ENCODE measurements at places on chromosomes 3 and 15.

- DNase-seq = no peak
Observed at GRCh38 chr3:151303751-151304150, 12.9 kb downstream of the GPR87 start.

DNA sequence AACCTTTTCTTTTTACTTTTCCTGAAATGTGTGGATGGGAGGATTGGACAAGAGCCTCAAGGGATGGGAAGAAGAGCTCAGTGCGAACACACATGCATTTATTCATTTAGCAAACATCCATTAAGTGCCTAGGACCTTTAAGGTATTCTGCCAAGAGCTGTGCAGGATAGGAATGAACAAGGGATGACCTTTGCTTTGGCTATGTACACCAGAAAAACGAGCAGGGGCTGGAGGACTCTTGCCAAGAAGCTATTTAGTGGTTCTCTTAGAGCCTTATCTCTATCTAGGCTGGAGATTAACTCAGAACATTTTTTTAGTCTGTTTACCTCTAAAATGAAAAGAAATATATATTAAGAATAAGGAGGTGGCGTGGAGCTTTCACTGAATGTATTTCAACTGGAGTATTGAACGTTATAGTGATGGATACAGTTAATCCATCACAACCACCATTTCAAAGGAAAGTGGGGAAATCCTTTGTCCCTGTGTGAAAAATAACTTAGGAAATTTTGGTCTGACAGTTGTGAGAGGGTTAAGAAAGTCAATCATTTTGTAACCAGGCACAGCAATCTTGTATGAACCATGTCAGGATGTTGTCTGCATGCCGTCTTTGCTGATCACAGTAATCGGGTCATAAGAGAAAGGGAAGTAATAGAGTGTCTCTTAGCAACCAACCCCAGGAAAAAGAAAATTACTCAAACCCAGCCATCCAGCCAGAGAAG is 279.0 kb downstream of the LPP start:
- DNase-seq = no peak

DNA sequence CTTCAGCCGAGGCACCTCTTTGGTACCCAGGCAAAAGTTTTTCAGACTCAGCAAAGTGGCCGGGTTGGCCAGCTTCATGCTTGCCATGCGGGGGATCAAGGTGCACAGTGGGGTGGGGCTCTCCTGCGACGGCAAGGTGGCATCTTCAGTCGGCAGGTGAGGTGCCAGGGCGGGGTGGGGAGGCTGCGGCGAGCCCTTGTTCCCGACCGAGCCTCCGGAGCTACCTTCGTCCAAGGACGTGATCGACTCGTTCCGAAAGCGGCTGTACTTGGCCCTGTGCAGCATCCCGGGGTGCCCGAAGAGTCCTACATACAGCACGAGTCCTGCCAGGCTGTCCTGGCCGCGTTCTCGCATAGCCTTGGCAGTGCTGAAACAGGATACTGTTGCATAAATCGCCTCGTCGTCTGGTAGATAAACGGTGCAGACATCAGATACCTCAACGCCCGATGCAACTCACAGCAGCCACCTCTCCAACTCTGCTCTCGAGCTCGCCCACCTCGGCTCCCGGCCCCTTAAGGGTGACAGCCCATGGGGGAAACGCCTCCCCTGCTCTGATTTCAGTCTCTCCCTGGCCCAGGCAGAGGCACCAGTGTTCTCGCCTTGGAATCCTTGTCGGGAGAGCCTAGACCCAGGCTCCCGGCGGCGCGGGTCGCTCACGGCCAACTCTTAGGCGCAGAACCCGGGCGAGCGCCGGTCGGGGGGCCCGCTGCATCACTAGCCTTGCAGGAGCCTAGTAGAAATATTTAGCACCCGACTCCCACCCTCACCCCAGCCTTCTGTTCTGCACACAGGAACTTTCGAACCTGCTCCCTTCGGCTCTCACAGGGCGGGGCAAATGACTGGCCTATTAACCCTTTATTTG is 826 bp downstream of the SHC4 start:
- DNase-seq = no peak

DNA sequence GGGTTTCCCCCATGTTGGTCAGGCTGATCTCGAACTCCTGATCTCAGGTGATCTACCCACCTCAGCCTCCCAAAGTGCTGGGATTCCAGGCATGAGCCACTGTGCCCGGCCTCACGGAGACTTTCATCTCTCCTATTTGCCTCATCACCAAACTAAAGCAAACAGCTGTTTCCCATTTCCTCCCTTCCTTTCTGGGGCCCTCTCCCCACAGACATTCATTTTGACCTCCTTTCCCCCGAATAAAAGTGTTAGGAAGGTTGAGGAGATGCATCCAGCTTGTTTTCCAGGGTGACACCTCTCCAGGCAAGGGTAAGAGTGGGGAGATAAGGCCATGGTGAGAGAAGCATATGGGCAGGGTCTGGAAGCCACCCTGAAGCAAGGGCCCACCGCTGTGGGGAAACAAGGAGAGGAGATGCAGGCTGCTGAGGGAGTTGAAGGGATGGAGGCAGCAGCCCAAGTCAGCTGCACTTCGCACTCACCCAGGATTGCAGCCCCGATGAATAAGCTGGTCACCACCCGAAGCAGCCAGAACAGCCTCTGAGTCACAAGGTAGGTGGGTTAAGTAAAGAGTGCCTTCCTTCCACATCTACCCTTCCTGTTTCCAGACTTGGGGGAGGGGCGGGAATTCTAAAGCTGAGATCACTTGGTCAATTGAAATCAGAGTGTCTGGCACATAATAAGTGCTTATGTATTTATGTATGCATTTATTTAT is 7.7 kb downstream of the DUOXA2 start:
- no peak for DNase-seq

DNA sequence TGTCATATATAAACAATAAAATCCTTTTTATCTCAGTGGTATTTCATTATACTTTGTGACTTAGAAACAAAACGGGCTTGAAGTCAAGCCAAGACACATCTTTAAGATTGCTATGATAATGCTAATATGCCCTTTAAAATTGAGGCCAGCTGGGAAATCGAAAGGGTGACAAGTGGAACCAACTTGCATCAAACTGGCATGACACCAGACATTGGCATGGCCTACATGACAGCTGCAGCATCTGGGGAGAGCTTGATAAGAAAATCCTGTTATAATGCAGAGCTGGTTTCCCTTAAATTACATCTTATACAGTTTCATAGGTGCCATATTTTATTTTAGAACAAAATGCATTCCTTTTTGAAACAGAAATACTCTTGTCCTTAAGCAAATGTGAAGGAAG is 325.2 kb downstream of the ZBBX start:
- DNase-seq = no peak

GRCh38 chr3:107892955-107893624 is 197.7 kb downstream of the CD47 start:
- no peak for DNase-seq

DNA sequence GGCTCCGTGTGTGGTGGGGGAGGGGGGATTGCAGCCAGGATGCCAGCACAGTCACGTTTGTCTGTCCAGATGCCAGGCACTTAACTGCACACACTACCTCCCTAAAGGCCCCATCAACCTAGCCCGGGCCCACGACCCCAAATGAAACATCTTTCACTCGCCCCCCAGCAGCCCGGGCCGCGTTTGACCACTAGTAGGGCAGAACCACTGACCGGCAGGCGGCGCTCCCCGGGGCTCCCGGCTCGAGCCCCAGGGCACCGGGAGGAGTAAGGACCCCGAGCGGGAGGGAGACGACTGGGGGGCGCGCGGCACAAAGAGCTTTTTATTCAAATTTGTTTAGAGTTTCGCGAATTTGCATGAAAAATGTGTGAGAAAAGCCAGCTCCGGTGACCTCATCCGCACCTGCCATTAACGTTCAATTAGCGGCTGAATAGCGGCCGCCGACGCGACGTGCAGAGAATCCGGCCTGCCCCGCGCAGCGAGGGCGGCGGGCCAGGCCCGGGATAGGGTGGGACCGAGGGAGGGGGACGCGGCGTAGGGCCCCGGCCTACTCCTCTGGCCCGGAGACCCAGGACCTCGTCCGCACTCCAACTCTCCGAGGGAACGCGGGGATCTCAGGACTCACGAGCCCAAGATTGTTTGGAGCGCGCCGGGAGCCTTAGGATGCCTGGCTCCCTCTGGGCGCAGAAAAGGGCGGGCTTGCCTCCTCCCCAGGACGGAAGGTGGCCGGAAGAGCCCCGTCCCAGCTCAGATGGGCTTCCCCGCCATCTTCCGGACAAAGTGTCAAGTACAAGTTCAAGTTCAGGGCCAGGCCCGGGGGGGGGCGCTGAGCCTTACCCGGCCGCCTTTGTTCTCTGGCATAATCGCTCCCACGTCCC is 64.9 kb upstream of the POLG start:
- DNase-seq = peak; percentile 36

DNA sequence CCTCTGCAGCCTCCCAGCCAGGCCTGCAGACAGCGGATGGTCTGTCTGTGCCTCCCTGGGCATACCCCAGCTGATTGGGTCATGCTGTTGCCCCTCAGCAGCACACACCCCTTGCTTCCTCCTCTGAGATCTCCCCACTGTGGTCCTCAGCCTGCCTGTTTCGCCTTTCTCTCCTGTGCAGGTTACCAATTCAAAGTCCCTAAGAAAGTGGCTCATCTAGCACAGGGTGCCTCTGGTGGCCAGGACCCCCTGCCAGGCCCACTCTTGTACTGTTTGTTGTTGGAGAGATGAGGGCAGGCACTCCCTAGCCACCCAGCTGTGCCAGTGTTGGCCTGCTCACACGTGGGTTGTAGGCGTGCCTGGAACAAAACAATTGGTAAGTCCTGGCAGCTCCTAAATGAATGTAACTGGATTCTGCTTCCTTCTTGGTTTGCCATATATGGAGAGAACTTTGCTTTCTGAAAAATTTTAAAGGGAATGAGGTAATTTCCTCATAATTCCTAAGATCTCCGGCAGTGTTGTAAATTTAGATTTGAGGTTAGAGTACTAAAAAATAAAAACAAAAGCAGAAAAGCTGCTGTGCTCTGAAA is 213.2 kb upstream of the IL12A start:
- no peak for DNase-seq

- DNase-seq = no peak
Observed at GRCh38 chr3:188573956-188574355, 420.0 kb downstream of the LPP start.

GRCh38 chr15:51051776-51052175 is 42.9 kb downstream of the TNFAIP8L3 start:
- no peak for DNase-seq

DNA sequence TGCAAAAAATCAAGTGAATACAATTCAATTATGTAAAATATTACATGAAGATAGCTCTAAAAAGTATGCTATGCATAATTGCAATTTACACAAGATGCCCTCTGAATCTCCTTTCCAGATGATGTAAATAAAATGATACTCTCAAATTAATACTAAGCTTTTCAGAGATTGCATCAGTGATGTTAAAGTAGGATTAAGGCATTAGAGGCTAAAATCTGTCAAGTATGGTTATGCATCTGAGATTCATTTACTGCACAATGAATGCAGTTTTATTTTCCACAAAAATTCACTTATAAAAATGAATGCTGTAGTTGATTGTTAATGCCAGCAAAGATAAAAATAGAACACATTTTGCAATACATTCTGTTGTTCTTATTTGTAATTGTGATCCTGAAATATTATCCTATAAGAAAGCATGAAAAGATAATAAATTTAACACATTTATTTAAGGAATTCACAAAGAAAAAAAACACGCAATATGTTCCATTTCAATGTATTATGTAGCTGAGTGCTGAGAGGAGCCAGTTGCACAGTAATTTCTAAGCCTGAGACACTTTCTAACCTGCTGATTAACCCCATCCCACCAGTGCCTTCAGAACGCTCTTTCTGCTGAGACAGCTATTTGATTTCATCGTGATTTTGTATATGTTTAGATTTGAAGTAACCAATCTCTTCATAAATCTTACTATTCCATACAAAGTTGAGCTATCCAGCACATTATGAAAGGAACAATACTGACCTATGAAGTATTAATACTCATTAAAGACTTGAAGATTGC is 224.4 kb downstream of the CADM2 start:
- DNase-seq = no peak

- no peak for DNase-seq
Observed at GRCh38 chr15:73922186-73923151, 3.8 kb upstream of the LOXL1 start.

DNA sequence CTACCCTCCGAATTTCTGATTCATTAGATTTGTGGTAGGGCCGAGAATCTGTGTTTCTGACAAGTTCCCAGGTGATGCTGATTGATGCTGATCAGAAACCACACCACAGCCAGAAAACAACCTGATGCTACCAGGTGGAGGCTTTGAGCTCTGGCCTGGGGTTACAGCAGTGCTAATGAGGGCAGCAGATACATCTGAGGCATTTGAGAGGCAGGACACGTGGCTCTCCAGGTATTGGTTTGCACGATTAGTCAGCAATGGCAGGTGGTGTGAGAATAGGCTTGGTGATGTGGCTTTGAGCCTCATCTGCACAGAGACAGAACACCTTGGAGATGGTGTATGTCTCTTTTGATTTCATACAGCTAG is 78.8 kb upstream of the THBS1 start:
- DNase-seq = no peak

GRCh38 chr3:97959872-97960271 is 12.4 kb downstream of the RIOX2 start:
- DNase-seq = no peak

GRCh38 chr15:58233341-58233740 is 95.2 kb downstream of the AQP9 start:
- DNase-seq = no peak

DNA sequence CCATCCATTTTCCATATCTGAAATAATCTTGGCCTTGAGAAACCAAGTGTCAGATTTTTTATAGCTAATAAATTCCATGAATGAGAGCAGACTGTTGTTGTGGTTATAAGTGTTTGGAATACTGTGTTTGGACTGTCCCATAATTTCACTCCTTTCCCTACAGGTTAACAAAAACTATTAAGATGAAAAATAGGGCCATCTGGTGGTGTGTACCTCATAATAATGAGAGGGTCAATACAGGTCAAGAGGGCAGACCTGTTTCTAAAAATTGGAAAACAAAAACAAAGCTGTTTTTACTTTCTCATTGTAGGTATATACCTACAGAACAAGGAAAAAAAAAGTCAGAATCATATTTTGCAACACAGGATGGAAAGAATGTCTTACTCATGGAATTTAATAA is 553.8 kb upstream of the SGO1 start:
- no peak for DNase-seq

- peak; percentile 97 for DNase-seq
Observed at GRCh38 chr15:90902840-90903732, at the start of gene MAN2A2. Gene MAN2A2, plus strand, starts transcription at chr15:90903302. Its CDS starts 906 bp downstream, at chr15:90904208.

GRCh38 chr15:52441841-52442240 is 86.8 kb downstream of the MYO5A start:
- DNase-seq = no peak

DNA sequence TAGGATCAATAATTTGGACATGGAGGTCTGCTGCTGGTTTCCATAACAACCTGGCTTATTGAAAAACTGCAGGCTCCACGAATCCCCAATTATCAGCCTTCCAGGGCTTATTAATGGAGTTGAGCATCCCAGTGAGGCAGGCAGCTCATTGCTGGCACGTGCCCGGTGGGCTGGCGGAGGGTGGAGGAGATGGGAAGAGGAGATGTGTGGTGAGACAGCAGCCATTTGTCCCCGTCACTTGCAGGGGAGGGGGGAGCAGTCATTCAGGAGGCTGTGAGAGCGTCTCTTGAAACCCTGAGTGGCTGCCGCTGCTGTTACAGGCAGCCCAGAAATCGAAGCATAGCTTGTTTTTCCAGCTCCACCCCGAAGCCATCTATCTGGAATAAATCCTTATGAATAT is 70.6 kb downstream of the GAP43 start:
- no peak for DNase-seq
